DMS 273 treated with DMSO at 0.1 percent for 48 hours (cell line): ENCODE measurements at places on chromosomes 11 and 22.
A peak's percentile ranks its signal among the peaks of the same experiment; 100 is the strongest.

DNA sequence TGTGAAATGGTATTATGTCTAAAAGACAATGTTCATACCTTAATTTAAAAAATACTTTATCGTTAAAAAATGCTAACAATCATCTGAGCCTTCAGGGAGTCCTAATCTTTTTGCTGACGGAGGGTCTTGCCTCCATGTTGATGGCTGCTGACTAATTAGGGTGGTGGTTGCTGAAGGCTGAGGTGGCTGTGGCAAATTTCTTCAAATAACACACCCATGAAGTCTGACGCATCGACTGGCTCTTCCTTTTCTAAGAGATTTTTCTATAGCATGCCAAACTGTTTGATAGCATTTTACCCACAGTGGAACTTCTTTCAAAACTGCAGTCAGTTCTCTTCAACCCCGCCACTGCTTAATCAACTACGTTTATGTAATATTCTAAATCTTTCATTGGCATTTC, 33.6 kb downstream of the TCF20 start:
- DNase-seq, result no peak

DNA sequence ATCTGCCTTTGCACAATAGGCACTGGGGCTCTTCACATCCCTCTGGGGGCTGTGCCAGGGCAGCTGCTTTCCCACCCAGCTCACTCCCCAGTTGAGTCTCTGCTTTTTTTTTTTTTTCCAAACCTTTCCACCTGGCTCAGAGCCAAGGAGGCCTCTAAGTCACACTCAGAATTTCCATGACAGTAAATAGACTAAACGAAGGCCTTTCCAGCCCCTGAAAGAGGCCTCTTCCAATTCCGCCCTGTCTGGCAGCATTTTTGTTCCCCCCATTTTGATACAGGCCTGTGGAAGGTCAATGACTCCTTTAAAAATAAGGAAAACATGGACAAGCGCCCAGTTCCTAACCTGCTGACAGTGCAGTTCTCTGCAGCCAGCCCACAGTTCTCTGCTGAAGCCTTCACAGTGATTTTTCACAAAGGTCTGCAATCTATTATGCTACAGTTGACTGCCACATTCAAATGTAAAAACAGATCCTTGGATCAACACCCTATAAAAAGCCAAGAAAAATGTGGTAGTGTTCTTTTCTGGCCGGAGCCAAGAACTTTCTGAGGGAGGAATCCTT, 107.5 kb upstream of the SESN3 start:
- DNase-seq, result peak; percentile 51

GRCh38 chr11:26828288-26828687, 106.4 kb upstream of the SLC5A12 start:
- no peak for DNase-seq

DNA sequence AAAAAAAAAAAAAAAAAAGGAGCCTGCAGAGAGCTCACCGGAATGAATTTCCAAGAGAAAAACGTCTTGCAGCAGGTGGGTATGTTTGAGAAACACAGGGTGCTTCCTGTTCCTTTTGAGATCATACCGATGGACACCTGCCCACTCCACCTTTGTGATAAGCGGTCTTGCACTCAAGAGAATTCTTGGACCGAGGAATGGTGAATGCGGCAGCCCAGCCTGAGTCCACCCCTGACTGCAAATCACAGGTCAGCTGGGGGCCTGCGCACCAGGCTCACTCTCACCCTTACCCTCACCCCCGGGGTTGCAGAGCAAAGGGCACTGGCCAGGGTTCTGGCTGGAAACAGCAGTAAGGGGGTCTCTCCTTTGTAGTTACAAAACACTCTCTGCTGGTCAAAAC, 16.8 kb upstream of the TEF start:
- no peak for DNase-seq

DNA sequence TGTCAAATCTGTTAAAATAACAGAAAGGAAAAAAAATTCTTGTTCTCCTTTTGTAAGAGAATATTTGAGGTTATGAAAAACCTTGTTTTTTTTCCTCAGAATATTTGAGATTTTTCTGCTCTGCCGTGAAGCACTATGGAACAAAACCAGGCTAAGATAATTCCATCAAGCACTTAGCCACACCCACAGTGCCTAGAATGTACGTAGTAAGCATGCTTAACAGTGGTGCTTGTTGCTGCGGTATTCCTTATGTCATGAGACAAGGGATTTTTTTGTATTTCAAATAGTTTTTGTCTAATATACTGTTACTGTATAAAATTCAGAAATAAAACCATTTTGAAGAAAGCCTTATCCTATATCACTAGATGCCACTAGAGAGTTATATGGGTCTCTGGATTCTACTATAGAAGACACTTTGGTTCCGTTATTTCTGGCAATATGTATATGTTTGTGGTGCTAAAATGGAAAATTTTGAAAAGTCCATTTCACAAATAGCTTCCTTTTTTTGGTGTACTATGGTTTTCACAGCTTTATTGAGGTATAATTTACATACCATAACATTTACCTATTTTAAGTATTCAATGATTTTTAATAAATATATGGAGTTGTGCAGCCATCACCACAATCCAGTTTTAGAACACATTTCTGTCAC, 23.7 kb downstream of the PDHX start:
- no peak for DNase-seq

- DNase-seq, result no peak
Measured at GRCh38 chr22:29030016-29030617, 31.5 kb downstream of the C22orf31 start.

DNA sequence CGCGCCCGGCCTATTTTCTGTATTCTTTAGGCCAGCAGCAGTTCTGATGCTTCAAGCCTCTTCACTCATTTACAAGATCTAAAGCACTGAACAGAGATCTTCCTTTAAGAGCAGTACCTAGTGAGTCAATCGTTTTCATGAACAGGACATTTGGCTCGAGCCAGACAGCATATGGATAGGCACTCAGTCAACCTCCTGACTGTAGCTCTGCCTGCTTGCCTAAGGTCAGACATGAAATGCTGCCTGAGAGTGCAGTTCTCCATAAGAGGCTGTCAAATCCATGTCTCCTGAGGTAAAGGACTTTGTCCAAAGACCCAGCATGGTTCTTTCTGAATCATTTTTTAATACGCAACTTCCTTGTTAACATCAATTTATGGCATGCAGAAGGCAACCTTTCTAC, 941.2 kb downstream of the DLG2 start:
- DNase-seq, result no peak

DNA sequence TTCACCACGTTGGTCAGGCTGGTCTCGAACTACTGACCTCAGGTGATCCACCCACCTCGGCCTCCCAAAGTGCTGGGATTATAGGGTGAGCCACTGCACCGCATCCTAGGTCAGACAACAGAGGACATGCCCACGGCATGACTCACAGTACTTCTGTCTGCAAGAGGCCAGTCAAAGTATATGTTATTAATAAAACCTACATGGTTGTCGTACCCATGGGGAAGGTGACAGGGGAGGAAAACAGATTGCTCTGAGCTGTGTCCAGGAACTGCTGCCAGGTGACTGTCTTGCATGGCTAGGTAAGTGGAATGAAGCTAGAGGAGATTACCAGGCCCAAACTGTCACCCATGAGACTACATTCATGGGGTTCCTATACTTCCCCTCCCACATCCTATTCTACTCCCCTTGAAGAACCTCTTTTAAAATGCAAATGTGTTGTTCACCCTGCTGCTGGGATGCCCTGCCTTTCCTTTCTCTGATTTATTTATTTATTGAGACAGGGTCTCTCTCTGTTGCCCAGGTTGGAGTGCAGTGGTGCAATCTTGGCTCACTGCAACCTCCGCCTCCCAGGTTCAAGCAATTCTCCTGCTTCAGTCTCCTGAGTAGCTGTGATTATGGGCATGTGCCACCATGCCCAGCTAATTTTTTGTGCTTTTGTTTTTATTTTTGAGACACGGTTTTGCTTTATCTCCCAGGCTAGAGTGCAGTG, 2.0 kb upstream of the NLRX1 start:
- DNase-seq, result no peak

GRCh38 chr22:27711012-27711411, 90.5 kb downstream of the MN1 start:
- DNase-seq, result no peak

GRCh38 chr22:22064580-22064979, 82.0 kb upstream of the TOP3B start:
- DNase-seq, result no peak

- DNase-seq, result no peak
Measured at GRCh38 chr22:41834005-41834944, 1.4 kb downstream of the SREBF2 start.

DNA sequence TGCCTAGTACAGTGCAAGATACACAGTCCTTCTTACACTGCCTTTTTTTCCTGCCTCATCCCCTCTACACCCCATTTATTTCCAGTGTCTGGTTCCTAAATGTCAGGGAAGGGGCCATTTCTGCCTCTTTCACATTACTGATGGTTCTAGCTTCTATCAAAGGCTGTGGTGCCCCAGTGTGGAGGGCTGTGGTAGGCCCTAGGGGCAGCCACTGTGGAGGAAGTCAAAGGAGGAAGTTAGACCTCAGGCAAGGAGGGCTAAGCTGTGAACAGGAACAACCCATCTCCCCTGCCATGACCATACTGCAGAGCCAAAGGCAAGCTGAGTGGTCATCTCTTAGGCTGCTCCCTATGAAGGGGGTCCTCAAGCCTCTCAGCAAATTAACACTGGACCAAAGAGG, 81.9 kb upstream of the CRTAM start:
- DNase-seq, result no peak

DNA sequence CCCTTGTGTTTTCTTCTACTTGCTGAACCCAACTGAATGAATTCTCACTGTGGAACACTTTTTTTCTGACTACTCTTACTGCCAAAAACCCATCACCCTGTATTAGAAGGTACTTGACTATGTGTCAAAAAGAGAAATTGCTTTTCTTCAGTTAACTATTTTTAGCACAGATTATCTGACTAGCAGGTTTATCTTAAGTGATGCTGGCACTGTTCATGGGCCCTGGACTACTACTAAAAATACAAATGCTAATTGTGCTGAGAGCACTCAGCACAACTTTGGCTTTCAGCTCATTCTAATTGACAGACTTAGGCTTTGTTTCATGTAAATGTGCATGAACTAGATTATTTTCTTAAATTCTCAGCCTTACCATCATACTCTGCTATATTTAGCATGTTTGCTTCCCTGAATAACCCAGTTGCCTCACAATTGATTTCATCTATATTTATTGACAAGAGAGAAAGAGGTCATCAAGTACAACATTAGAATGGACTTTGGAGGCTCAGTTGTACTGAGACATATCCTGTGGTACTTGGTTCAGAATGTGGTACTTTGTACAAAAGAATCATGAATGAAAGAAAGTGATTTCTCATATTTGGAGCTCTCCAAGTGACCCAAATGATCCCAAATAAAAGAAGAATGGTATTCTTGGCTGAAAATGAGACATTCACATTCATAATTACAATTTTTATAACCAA, 478.3 kb downstream of the KCNA4 start:
- DNase-seq, result no peak

- DNase-seq, result no peak
Measured at GRCh38 chr11:10295064-10295901, 1.3 kb upstream of the SBF2 start.

GRCh38 chr11:127675581-127675980, 675.0 kb upstream of the KIRREL3 start:
- DNase-seq, result no peak

DNA sequence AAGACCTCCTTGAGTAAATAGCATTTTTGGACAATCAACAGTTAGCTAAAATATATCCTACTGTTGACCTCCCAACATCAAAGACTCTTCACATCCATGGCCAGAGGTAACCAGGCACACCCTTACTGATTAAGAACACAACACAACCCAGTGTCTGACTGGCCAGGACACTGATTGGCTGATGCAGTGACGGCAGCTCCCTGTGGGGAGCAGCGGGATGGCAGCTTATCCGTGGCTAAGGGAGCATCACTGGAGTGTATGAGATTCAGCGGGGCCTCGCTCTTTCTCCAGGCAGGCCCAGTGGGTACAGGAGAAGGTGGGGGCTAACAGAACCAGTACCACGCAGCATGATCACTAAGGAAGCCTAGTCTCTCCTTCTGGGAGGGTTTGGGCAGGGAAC, 10.3 kb upstream of the IL2RB start:
- no peak for DNase-seq

GRCh38 chr11:68270196-68271022, 1.4 kb downstream of the C11orf24 start:
- no peak for DNase-seq

GRCh38 chr11:120869097-120869496, 154.8 kb upstream of the TBCEL start:
- DNase-seq, result no peak

DNA sequence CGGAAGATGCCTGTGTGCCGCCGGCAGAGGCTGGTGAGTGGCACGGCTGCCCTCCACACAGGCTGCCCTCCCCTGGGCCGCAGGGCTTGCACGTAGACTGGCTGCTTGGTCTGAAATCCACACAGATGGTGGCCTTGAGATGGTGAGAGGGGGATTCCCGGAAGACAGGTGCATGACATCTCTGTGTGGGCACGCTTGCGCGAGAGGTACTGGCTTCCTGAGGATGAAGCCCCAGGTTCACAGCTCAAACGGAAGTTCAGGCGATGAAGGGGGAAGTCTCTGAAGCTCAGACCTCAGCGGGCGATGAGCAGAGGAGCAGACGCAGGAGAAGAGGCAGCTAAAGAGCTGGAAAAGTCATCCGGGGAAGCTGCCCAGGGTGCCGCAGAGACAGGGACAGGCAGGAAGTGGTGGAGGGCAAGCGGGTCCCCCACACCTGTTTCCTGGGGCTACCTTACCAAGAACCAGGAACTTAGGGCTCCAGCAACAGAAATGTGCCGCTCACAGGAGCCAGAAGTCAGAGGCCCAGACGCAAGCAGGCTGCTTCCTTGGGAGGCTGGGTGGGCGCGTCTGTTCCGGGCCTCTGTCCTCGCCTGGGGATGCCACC, 7.2 kb downstream of the CRELD2 start:
- no peak for DNase-seq

DNA sequence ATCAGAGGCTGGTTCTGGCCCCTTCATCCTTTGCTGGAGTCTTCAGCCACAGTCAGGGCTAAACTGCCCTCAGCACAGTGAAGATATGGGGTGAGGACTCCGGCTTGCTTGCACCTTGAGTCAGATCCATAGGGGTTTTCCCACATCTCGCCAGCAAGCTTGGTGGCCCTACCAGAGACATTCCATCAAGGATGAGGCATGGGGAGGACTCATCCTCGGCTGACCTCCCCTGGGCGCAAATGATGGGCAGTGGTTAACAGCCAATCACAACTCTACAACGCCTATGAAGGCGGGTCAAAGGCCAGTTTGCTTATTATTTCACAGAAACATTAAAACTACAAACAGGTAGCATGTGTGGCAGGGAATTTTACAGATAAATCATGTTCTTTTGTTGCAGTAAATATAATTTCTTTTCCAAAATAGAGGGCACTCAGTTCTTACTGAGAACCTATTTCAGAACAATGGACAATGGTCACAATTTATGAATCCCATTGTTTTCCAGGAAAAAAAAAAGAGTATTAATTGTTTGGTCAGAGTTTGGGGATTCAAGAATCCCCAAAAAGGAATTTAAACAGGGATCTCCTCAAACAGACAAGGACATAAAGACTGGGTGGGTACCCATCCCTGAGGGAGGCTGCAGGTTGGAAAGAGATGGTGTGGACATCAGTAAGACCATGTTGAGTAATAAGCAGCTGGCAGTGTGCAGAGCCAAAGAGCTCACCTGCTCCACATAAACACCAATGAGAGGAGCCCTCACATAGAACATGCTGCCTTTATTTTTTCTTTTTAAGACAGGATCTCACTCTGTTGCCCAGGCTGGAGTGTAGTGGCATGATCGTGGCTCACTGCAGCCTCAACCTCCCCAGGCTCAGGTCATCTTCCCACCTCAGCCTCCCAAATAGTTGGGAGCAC, 14.8 kb downstream of the PLAAT3 start:
- no peak for DNase-seq

- DNase-seq, result no peak
Measured at GRCh38 chr22:43883719-43884415, 7.9 kb downstream of the PNPLA5 start.

- no peak for DNase-seq
Measured at GRCh38 chr11:33690290-33691065, 10.1 kb downstream of the C11orf91 start.
